Pons (tissue), 1 donor: ENCODE measurements at places on chromosomes 4 and X.
A peak's percentile ranks its signal among the peaks of the same experiment; 100 is the strongest.

GRCh38 chr4:2406406-2406805 is 12.0 kb downstream of the ZFYVE28 start:
- no peak for DNase-seq

DNA sequence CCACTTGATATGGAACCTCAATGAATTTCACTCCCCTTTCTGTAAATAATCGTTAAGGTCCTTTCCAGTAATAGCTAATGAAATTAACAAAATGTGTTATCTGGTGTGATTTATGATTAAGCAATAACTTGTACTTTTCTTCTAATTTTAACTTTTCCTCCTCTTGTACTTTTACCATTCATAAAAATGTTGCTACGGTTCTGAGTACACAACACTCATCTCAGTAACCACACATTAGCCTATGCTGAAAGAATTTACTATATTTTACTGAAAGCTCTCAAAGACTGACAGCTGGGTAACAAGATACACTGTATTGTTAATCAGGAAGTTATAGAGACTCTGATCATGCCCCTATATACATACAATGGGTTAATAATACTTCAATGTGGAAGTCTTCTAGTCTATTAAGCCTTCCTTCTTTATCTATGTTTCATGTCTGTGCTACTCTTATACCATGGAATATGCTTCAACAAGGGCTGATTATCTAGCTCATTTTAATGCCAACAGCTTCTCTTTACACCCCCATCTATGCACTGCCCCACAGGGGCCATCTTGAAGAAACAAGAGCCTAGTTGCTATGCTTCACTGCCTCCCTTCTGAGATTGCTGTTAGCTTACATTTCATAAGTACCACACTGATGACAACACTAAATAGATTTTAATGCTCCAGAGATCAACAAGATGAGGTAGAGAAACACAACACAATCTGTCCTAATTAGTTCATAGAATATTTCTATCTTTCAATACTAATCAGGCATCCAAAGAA is 39.1 kb downstream of the LAMP2 start:
- DNase-seq, result no peak

DNA sequence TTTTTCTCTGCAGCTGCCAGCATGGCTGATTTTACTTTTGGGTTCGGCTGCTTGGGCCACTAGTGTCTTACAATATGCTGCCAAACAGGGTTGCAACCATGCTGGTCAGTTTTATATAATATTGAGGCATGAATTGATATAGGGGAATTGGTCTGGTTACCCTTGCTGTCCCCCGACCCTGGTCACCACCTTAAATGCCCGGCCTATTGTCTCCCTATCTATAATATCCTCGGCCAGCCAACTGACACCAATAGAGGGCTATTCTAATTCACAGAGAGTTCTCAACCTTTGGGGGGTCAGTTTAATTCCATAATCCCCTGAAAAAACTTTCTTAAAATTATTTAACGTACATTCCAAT is 28.7 kb downstream of the SULT1E1 start:
- DNase-seq, result no peak

- no peak for DNase-seq
These were observed 207.1 kb downstream of the NKX6-1 start for GRCh38 chr4:84291969-84292368.

- DNase-seq, result no peak
These were observed 47.4 kb downstream of the FGF2 start for GRCh38 chr4:122873821-122874593.

GRCh38 chr4:99264927-99265326 is 25.9 kb downstream of the ADH1A start:
- no peak for DNase-seq

GRCh38 chrX:49192722-49193328 is 6.7 kb upstream of the PRICKLE3 start:
- DNase-seq, result no peak

- no peak for DNase-seq
These were observed 135.4 kb upstream of the GNPDA2 start for GRCh38 chr4:44861756-44862155.

GRCh38 chr4:166655231-166655630 is 579.1 kb downstream of the SPOCK3 start:
- DNase-seq, result no peak

GRCh38 chrX:53135581-53135980 is 41.6 kb downstream of the KANTR start:
- no peak for DNase-seq

- no peak for DNase-seq
These were observed 5.9 kb upstream of the NR3C2 start for GRCh38 chr4:148448141-148448540.

GRCh38 chr4:6962211-6963041 is 52.8 kb downstream of the TBC1D14 start:
- peak; percentile 97 for DNase-seq

- no peak for DNase-seq
These were observed 514.4 kb downstream of the RPA4 start for GRCh38 chrX:97398030-97398551.

DNA sequence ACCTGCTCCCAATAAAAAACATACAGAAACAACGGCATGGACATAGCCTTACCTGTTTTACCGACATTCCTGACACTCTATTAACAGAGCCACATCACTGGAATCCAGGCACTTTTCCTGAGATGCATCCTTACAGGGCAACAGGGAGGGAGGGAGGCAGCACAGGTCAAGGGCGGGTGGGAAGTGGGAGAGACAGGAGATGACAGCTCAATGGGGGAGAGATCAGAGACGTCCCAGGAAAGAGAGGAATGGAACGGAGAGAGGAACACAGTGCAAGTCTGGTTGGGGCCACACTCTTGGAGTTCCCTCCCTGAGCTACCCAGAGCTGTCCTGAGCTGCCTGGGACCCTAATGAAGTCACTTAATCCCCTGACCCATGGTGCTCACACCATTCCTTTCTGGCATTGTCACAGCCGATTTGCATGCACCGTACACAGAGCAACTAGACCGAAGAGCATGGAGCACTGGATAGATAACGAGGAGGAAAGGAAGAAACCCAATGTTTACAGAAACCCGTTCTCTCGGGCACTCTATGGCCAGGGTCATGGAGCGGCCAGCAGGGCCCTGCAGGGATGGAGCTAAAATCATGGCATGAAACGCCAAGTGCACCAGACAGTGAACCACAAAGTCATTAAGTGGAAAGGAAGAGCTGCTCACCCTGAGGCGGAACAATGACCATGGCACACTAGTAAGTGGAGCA is 93.1 kb downstream of the NSUN7 start:
- DNase-seq, result no peak

DNA sequence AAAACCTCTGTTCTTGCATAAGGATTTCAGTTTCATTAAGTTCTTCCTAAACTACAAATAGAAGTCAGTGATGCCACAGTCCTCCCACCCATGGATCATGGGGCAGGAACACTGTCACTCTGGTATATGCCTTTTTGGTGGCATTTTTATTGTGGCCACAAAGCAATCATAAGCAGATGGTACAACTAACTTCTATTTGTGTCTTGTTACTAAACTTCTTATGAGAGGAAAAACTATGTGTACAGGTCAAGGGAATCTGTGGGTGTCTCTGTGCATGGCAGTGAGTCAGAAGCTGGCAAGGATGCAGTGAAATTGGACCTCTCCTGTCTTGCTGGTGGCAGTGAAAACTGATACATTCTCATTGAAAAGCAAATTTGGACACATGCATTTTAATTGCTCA is 245.0 kb upstream of the GPC4 start:
- DNase-seq, result no peak
